ENCODE measurements at places on chromosomes 4 and X. TPM values are rescaled to one million over a fixed set of nuclear protein-coding genes. Genes with fewer than 3 reads are reported as not detected.

The IL3RA gene
- total RNA-seq: not detected

The EGF gene
- total RNA-seq: 0.35 TPM

The CT55 gene
- not detected for total RNA-seq

The NEIL3 gene
- 0.59 TPM for total RNA-seq

The RBMXL3 gene
- total RNA-seq: not detected

The RAI2 gene
- not detected for total RNA-seq

The LDB2 gene
- 543 TPM for total RNA-seq

The GSX2 gene
- not detected for total RNA-seq

The USP17L30 gene
- not detected for total RNA-seq

The IBSP gene
- not detected for total RNA-seq
